ENCODE measurements at places on chromosomes 1 and 21. TPM values are rescaled to one million over a fixed set of nuclear protein-coding genes. Genes with fewer than 3 reads are reported as not detected.

LCE2C gene
- not detected for total RNA-seq

OR2T2 gene
- not detected for total RNA-seq

SNX7 gene
- total RNA-seq, result 34.1 TPM

BLACAT1 gene
- total RNA-seq, result not detected

IL20 gene
- total RNA-seq, result not detected

FAM177B gene
- total RNA-seq, result not detected
